ENCODE measurements at places on chromosomes 3 and 15. TPM values are rescaled to one million over a fixed set of nuclear protein-coding genes. Genes with fewer than 3 reads are reported as not detected.

Gene GOLGA6D
- total RNA-seq: not detected

Gene BFSP2
- total RNA-seq: not detected

Gene TIGIT
- 0.21 TPM for total RNA-seq

Gene GOLGA8O
- 1.7 TPM for total RNA-seq

All from urinary bladder (tissue), 4 donors.